NCI-H1048 (cell line): ENCODE measurements at places on chromosomes 11 and 22.

DNA sequence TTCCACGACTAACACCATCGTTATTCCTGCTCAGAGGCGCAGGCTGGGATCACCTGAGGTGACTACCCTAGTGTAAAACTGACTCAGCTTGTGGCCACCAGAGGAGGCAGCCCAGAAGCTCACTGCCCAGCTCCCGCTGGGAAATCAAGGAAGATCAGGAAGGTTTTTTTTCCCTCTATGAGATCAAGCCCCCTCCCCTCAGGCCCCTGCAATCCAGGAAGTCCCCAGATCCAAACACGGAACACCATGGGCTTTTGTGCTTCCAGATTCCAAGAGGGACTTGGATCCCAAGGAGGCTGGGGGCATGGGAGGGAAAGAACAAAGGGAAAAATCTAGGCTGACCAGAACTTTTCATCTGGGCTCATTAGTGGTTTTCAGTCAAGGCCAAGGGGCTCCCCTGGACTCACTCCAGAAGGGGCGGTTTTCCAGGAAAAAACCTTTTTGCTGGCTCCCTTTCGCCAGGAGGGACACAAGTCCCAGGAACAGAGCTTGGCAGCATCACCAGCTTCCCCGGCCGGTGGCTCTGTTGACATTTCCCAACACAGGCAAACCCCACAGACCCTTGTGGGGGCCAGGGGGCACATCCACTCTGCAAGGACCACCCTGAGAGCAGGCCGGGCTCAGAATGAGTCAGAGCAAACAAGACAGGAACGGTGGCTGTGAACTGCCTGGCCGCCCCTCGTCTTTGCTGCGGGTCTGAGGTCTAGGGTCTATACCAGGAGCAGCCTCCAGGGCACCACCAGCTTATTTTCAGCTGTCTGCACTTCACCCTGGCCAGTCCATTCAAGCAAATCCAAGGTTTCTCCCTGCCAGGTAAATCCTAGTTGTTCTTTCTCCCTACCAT lies 36.8 kb downstream of the MYH9 start:
- no peak for DNase-seq

DNA sequence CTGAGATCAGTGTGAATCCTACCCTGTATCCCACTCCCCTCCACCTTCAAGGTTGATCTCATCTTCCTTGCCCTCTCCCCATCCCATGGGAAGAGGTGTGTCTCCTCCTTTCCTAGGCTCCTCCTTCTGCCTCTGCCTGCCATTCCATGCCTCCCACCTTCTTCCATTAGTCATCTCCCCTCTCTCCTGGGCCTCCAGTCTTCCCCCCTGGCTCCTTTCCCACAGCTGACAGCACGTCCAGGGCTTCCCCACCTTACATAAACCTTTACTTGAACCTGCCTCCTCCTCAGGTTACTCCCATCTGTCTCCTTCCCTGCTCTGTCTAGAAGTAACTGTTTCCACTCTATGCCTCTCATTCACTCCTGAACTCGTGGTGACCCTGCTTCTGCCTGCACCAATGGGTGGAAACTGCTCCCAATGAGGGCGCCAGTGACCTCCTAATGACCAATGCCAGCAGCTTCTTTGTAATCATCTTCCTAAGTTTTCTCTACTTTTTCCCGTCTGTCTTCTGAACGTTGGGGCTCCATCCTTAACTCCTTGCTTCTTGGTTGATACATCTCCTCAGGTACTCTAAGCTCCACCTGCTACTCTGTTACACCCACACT lies 266.9 kb upstream of the NARS2 start:
- DNase-seq, result no peak

DNA sequence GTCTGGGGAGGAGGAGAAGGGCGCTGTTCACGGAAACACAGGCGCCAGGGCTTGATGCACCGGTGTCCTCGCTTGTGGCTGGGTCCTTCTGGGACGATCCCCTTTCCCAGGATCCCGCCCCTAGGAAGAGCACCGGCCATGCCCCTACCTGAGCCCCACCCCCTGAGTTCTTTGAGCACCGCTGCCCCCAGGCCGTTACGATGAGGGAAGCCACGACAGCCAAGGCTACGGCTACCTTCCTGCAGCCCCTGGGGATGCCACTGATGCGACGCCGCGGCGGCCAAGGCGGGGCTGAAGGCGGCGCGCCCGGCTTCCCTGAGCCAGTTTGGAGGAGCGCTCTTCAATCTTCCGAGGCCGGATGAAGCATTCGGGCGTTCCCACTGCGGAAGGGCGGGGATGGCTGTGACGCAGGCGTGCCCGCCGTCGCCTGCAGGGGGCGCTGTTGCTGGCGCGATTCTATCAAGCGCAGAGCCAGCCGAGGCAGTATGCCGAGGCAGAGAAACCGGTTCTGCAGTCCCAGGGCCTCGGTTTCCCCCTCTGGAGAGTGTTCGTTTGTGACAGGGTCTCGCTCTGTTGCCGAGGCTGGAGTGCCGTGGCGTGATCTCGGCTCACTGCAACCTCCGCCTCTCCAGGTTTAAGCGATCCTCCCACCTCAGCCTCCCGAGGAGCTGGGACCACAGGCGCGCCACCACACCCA lies 9.7 kb upstream of the NEFH start:
- DNase-seq, result peak; percentile 60

GRCh38 chr11:79237091-79237490 lies 203.7 kb downstream of the TENM4 start:
- DNase-seq, result no peak

DNA sequence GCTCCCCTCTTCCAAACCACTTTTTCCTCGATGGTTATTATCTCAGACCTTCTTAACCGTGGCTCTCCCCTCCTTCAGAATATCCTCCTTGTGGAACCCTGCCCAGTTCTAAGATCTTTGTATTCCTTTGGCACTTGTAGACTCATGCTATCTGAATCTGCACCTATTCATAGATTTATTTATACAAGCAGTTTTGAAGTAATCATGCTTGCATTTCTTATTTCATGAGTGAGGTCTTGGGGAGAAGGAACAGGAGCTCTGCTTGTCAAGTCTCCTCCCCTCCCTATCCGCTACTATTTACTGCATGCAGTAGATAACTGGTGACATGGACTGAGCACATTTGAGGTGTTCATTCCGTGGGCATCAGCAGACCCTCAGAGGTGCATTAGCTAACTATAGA lies 5.4 kb upstream of the MADD start:
- DNase-seq, result no peak

- no peak for DNase-seq
Measured at GRCh38 chr22:26589367-26589844, 526 bp downstream of the TPST2 start.

GRCh38 chr22:45743687-45744086 lies 72.1 kb downstream of the ATXN10 start:
- no peak for DNase-seq

- DNase-seq, result no peak
Measured at GRCh38 chr22:18096823-18097222, 13.8 kb upstream of the TUBA8 start.

DNA sequence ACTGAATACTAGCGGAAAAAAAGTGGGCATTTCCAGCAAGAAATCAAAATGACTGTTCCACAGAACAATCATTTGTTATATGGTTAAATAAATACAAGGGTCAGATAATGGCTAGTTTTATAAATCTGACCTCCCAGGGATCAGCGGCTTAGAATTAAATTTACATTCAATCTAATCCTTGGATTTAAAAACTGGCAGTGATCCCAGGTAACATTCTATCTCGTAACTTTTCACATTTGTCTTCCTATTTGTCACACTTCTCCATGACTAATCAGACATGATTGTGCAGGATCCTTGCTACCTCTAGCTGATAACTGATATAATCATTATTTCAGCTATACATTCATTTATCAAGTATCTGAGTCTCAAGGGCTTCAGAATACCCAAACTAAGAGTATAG lies 2.9 kb upstream of the MMP3 start:
- DNase-seq, result no peak

GRCh38 chr22:23240639-23241389 lies 60.5 kb downstream of the BCR start:
- no peak for DNase-seq

DNA sequence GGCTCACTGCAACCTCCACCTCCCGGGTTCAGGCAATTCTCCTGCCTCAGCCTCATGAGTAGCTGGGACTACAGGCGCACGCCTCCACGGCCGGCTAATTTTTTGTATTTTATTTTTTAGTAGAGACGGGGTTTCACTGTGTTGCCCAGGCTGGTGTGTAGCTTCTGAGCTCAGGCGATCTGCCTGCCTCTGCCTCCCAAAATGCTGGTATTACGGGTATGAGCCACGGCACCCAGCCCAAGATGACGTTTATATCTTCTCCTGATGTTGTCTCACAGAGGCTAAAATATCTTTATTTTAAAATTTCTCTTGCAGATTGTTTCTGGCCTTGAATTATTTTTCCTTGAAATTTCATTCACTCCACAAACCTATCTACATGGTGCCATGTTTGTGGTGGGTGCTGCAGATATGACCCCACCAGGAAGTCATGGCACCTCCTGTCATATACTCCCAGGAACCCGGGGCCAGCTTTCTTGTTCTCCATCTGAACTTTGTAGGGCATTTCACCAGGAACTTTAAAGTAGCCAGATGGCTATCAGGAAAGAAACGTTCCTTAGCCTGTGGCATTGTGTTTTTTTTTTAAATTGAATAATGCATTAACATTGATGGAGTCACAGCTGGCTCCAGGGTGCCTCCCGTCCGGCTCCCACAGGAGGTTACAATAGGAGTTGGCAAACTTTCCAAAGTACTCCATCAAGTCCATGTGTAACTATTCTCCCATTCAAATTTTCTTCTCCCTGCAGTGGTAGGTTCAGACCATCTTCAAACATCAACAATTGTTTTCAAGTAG lies 42.0 kb upstream of the LIPT2 start:
- DNase-seq, result no peak

- DNase-seq, result no peak
Measured at GRCh38 chr22:23626286-23626975, 5.7 kb downstream of the DRICH1 start.

DNA sequence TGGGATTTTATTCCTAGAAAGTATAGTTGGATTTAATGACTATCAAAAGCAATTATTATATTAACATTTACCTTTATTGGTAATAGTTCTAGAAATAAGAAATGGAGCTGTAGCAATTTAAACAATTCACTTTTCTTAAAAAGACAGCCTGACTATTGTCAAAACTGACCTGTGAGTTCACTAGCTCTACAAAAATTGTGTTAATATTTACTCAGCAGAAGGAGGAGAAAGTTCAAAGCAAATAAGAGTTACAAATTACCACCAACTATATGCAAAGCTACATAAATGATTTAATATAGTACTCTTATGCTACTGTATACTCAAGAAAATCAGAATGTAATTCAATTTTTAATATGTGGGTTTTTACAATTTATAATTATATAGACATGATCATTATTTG lies 310.0 kb downstream of the DCDC1 start:
- no peak for DNase-seq

DNA sequence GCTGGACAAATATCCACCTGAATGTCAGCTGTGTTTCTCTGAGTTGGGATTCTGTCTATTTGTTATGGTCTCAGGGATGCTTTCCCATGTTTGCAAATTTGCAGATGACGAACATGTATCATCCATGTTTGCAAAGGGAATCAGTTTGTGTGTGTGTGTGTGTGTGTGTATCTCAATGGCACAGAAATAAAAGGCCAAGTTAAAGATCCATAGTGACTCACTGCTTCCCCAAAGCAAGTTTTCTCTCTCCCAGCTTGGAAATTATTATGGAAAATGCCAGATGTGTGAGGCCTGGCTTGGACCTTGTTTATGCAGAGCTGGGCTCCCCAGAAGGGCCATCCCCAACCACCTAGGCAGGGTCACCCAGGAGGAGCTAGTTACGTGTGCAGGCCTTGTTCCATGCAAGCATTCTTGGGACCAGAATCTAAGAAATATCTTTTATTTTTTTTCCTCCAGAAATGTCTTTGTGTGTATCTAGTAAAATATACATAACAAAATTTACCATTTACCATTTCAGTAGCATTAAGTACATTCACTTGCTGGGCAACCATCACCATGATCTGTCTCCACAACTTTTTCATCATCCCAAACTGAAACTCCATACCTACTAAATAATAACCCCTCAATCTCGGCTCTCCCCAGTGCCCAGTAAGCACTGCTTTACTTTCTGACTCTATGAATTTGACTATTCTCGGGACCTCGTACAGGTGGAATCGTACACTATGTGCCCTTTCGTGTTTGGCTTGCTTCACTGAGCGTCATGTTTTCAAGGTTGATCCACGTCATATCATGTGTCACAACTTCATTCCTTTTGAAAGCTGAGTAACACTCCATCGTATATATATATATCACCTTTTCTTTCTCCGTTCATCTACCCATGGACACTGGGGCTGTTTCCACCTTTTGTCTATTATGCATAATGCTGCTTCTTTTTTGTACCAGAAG lies 56.6 kb upstream of the WNT7B start:
- no peak for DNase-seq

DNA sequence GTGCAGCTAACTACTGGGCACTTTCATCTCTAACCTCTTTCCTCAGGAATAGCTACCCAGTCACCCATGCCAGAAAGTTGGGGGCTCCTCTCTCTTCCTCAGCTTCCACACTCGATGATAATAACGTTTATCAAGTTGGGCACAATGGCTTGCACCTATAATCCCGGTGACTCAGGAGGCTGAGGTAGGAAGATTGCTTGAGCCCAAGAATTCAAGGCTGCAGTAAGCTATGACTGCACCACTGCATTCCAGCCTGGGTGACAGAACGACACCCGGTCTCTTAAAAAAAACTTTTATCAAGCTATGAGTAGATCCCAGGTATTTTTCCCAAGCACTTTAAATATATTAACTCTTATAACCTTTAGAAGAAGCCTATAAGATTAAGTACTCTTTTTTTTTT lies 2.0 kb downstream of the SF3A1 start:
- no peak for DNase-seq

- no peak for DNase-seq
Measured at GRCh38 chr11:69828276-69828970, 9.2 kb upstream of the FGF3 start.

GRCh38 chr22:39942439-39943230 lies 17.6 kb upstream of the TMA7B start:
- no peak for DNase-seq

GRCh38 chr11:14544611-14545010 lies 24.4 kb upstream of the PSMA1 start:
- no peak for DNase-seq

DNA sequence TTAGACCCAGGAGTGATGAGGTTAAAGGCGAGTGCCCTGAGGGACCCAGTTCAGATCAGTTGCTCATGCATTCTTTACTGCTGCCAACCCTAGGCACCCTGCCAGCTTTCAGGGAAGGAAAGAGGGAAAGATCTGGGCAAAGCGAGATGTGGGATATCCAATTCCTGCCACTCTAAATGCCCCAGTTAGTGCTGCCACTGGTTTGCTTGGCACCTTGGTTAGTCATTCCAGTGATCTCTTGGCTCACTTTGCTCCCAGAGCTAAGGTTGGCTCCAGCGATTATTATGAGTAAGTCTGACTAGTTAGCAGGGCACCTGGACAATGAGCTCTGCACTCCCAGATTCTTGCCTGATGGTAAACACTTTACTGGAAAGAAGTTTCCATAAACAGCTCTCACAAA lies 85.0 kb downstream of the INSC start:
- DNase-seq, result no peak

- DNase-seq, result no peak
Measured at GRCh38 chr11:134237557-134237922, 13.1 kb downstream of the VPS26B start.

- no peak for DNase-seq
Measured at GRCh38 chr11:119266517-119267255, 50.2 kb downstream of the MCAM start.

- no peak for DNase-seq
Measured at GRCh38 chr11:110524238-110524637, 94.5 kb downstream of the FDX1 start.
